ENCODE measurements at places on chromosomes 5 and 9.
A peak's percentile ranks its signal among the peaks of the same experiment; 100 is the strongest.

DNA sequence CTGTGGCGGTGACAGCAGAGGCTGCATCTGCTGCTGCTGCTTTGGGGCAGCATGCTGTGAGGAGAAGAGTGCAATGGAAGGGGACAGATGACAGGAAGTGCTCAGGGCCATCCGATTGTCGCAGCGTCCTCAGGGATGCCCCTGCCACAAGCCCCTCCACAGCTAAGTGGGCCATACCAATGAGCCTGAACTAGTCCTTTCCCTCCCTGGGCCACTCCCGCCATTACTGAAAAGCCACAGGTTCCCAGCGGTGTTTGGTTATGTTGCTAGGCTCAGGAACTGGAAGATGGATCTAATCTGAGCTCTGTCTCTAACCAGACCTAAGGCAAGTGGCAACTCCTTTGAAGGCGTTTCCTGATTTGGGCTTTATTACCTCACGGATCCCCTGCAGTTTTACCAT, 109.2 kb downstream of the GAPVD1 start:
- DNase-seq, result no peak

DNA sequence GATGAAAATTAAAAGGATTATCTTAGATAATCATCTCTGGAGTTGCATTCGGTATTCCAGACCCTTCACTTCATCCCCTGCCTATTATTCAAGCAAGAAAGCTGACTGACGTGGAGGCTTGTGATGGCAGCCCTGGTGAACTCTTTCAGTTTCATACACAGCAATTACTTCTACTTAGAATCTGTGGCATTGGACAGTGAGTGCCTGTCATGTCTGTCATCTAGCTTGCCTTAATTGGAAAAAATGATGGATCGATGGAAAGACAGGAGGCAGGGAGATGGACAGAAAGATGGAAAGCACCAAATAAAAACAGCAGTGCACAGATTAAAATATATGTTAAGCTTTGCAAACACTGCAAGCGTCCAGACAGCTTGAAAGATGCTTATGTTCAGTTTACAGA, 1371.0 kb upstream of the CDH6 start:
- DNase-seq, result no peak

DNA sequence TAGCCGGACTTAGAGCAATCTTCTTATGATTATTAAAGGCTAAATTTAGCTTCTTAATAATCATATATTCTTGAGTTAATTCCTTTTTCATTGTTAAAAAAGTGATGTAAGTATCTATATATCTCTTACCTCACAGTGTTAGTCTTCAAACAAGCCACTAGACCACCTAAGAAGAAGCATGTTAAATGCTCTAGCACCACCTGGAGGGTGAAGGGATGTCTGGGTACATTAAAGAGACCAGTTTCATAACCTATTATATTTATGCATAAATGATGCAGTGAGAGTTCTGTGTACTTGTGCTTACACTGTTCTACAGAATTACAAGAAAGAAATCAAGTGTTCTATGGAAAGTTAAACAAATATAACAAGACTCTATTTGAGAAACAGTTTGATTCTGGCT, 55.9 kb upstream of the SLCO6A1 start:
- DNase-seq, result no peak

DNA sequence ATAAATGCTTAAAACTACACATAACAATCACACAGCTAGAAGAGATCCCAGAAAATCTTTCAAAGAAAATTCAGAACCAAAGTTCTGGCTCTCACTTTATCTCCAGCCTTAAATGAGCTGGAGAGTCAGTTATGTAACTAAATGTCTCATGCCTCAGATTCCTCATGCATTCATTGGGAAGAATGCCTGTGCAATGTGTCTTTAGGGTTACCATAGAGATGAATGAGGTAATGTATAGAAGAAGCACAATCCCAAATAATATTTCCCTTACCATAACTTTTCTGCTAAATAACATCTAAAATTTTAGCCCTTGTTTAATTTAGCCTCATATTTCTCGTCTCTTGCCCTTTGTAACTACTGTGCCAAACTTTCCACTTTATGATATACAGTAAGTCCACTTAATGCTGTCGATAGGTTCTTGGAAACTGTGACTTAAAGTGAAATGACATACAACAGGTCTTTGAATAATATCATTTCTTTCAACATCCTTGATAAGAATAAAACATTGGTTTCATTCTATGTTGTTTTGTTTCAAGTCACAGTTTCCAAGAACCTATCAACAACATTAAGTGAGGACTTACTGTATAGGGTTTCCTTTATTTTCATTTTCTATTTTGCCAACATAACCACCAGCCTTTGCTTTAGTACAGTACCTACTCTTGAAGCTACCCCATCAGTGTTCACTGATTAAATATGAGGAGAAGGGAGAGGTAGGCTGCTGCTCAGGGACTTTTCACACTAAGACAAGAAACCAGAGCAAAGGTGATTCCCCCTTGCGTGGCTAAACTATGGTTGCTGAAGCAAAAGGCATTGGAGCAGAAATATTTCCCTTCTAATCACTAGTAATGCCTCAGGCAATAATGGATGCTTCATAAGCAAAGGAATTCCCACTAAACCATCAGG, 295.7 kb upstream of the PTGER4 start:
- peak; percentile 80 for DNase-seq

- DNase-seq, result no peak
These were observed 436.7 kb downstream of the CTNND2 start for GRCh38 chr5:11467588-11467987.

DNA sequence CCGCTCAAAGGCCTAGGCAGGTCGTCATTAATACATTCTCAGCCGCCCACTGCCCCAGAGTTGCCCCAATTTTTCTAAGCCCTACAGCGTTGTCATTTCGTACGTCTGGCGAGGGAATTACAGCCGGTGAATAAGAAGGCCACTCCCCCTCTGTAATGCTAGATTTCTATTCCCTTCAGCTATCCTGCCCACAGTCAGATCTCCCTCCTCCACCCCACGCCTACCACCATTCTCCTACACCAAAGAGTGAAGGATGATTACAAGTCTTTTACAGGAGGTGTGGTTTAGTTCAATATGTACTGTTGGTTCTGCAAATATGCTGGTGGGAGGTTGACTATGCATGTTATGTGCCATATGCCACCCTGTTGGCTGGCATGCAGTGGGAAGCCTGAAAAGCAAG, 83.7 kb upstream of the SMIM15 start:
- DNase-seq, result no peak

GRCh38 chr9:37617832-37618231, 25.4 kb upstream of the TOMM5 start:
- DNase-seq, result peak; percentile 76

- DNase-seq, result no peak
These were observed 555.3 kb upstream of the DAB2 start for GRCh38 chr5:39980056-39980455.

GRCh38 chr9:13144166-13144775, 135.2 kb downstream of the MPDZ start:
- DNase-seq, result no peak

DNA sequence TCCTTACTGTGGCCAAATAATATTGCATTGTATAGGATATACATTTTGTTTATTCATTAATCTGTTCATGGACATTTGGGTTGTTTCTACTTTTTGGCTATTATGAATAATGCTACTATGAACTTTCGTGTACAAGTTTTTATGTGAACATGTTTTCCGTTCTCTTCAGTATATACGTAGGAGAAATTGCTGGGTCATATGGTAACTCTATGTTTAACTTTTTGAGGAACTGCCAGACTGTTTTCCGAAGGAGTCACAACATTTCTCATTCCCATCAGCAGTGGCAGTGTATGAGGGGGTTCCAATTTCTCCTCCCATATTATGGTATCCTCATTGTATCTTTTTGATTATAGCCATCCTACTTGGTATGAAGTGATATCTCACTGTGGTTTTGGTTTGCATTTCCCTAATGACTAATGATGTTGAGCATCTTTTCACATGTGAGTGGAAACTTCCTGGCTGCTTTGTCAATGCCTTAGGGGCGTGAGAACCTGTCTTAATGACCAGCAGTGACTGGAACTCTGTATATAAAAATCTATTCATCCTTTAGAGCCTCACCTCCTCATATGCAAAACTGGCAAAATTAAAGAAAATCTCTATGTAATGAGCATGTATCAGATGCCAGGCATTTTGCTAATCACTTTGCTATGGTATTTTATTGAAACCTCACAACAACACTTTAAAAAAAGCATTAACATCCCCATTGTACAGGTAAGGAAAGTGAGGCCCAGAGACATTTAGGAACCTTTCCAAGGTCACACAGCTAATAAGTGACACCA, 47.8 kb upstream of the TGFBR1 start:
- peak; percentile 89 for DNase-seq

- DNase-seq, result no peak
These were observed 339.5 kb downstream of the BNC2 start for GRCh38 chr9:16530669-16531642.

- no peak for DNase-seq
These were observed 7.1 kb upstream of the PURA start for GRCh38 chr5:140106805-140107311.

DNA sequence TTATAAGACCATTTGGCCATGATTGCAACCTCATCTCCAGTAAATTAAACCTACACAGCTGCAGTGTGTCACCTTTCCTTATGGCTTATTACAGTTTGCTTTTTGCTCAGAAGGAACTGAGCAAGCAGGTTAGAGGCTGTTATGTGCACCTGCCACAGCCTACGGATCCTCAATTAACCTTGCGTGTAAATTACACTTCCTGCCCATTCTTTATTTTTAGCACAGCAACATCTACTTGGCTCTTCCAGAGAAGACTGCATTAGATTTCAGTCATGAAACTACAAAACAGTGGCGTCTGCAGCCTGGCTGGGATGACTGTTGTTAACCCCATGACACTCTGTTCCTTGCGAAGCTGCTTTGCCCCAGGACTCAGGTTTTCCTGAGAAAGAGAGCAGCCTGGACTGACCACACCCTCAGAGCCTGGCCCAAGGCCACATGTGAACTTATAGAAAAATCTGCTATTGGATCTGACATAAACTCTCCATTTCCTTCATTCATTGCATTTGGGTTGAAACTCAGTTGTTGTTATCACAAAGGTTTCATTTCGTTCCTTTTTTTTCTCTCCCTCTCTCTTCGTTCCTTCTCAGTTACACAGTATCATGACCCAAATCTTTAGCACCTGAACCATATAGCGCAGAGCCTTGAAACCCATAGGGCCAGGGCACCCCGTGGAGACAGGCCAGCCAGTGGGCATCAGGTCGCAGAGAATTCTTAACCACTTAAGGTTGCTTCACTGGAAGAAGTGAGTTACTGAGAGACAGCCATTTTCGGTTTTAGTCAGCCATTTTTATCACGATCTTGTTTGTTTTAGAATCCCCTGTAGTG, 138.6 kb downstream of the PALM2AKAP2 start:
- DNase-seq, result no peak

GRCh38 chr5:71978216-71978615, 129.1 kb upstream of the MAP1B start:
- DNase-seq, result no peak

DNA sequence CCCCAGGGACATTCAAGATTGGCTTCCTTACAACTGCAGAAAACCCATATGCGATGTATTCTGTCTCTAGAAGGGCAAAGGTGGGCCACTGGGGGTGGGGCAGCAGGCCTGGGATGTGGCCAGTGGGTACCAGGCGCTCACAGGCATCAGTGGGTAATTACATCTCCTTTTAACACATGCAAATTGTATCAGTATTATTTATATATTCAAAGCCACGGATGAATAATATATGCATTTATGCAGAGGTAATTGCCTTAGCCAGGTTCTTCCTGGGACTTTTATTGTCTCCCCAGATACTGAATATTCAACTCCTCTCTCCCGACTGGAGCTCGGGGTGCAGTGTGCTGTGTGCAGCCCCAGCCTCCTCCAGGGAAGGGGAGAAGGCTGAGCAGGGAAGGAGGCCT, 109.4 kb upstream of the MVB12B start:
- DNase-seq, result no peak

GRCh38 chr5:175347027-175347426, 97.0 kb downstream of the DRD1 start:
- DNase-seq, result no peak

DNA sequence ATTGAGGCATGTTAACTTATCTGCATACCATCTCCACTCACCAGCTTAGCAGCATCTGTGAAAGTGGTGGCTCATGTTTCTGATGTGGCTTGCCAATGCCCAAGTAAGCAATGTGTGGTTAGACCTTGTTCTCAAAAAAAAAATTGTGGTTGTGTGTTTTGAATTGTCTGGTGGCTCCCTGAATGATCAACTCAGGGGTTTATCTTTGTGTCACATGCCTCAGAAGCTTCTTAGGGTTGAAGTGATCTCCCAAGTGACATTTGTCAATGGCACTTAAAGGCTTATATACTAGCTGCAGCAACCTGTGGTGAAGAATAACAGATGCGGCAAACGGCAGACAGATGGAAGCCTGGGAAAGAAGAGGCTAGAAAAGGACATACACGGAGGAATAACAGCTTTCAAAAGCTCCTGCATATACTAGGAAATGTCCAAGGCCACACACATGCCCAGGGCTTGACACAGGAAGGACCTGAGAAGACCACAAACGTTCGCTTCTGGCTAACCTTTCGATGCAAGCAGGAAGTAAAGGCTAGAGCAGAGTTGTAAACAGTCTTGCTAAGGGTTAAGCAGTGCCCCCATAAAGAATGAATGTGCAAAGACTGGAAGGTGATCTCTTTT, 42.2 kb upstream of the FSD1L start:
- DNase-seq, result peak; percentile 37

- DNase-seq, result no peak
These were observed 108.6 kb upstream of the MINAR2 start for GRCh38 chr5:129639331-129639730.

GRCh38 chr5:59079622-59080620, 497.0 kb downstream of the RAB3C start:
- peak; percentile 94 for DNase-seq

GRCh38 chr5:55702598-55703345, 9.4 kb downstream of the SLC38A9 start:
- DNase-seq, result no peak

DNA sequence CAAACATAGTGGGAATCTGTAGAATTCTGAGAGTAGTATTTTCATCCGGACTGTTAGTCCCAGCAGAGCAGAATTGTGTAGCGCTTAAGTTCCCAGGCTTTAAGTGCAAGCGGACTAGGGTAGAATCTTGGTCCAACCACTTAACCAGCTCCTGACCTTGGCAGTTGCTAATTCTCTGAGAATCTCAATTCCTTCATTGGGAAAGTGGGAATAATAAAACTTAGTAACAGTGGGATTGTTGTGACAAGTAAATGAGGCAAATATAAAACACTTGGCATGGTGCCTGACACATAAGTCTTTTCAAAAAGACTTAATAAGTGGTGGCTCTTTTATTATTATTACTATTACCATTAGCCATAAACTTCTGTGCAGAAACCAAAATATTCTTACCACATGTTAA, 8.4 kb upstream of the SLC1A3 start:
- DNase-seq, result no peak

GRCh38 chr9:129866394-129867135, 31.3 kb downstream of the USP20 start:
- no peak for DNase-seq

Measured in HFFc6 (cell line).